Fibroblast of upper back skin (primary cell): ENCODE measurements at places on chromosomes 7 and 10.
A peak's percentile ranks its signal among the peaks of the same experiment; 100 is the strongest.

GRCh38 chr10:96656839-96657238, 63.5 kb downstream of the PIK3AP1 start:
- DNase-seq, result no peak

- DNase-seq, result peak; percentile 82
Measured at GRCh38 chr7:24378871-24379616, 95.1 kb downstream of the NPY start.

- DNase-seq, result no peak
Measured at GRCh38 chr7:29490094-29490607, 73.5 kb upstream of the PRR15 start.

GRCh38 chr7:101922631-101923601, 105.5 kb downstream of the CUX1 start:
- DNase-seq, result peak; percentile 43

DNA sequence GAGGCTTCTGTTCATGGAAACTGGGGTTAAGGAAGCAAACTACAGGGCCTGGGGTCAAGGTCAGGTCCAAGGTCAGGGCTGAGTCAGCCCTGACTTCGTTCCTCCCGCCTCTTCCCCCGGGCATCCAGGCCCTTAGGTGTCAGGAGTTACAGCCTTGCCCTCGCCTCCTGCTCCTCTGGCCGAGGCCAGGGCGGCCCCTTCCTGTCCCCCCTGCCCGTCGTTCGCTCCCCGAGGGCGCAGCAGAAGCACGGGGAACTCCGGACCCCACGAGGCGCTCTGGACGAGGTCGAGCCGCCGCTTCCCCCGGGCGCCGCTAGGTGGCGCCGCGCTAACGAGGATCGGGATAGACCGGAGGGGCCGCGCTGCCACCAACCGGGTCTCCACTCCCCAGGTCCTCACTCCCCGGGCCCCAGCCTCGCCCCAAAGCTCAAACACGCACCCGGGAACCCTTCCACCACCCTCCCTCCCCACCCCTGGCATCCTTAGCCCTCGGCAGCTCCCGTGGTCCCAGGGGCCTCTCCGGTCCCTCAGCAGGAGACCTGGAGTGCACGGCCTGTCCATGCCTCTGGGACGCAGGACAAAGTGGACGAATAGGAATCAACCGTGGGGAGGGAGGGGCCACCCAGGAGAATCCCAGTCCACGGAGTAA, 59.2 kb upstream of the MYL10 start:
- DNase-seq, result peak; percentile 53

DNA sequence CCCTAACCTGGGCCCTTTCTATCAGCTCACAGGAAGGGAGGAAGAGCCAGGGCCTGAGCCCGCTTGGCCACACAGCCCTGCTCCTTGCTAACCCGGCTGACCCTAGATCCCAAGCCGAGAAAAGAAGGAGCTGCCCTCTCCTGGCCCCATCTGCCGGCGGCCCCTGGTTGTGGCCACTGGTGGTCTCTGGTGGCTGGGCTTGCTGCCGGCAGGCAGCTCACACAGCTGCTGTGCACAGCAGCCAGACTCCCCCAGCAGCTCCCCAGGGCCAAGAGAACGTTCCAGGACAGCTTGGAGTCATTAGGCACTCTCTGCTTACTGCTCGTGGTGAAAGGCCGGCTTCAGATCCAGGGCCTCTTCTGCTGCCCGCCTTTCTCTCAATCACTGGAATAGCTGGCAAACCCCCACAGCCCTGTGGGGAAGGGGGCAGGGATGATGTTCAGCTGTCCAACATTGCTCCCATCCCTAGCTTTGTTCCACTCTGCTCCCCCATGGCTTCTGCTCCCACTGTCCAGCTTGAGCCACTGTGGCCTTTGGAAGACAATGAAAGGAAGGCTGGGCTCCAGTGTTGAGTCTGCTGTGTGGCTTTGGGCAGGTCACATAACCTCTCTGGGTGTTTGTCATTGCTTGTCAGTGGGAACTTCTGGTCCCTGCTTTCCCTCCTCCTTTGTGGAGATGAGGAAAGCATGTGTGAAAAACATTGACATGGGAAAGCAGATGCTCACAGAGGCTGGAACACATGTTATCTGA, 35.4 kb upstream of the COL13A1 start:
- peak; percentile 81 for DNase-seq

DNA sequence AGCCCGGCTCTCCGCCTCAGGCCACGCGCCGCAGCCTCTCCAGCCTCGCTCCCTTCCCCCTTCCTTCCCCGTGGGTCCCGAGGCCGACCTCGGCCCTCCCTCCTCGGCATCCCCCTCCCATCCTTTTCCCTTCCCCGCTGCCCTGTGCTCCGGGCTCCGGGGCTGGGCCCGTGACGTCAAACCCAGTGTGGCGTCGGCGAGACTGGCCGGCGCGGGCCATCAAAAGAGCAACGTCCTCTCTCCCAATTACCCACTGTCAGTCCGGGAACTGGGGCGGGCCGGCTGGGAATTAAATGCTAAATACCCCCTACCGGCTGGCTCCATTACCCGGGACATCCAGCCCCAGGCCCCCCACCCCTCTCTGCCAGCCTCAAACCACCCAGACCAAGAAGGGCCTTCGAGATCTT, 2.6 kb upstream of the GATA3 start:
- no peak for DNase-seq

GRCh38 chr7:122212754-122213153, 68.7 kb upstream of the AASS start:
- peak; percentile 2 for DNase-seq

DNA sequence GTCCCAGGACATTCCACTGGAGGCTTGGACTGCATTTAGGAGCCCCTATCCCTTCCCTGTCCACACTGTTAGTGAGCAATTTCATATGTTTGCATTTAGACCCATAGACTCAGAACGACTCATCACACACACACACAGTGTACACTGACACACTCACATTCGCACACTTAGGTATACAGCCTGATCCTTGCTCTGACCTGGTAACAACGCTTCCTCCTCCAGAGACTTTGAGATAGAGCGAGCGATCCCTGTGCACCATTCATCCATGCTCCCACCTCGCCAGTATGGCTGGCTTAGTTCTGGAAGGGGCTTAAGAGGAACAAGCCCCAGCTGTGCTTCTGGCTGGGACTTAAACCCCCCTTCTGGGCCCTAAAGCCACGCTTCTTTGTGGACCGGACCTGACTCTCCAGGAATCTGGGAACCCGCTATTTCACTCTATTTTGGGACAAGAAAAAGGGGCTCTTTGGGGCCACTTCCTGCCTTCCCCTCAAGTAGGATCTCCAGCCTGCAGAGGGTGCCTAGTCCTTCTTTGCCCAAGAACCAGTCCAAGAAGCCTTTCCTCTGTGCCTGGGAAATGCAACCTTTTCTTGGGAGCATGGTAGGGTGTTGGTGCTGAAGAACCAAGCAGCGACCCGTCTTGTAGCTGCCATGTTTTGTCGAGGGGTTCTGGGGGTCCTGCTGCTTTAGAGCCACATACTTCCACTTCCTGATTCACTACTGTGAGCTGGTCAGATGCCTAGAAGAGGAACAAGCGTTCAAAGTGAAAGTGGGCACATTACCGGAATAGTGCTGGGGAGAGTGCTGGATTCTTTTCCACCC, 1.1 kb upstream of the HOXA13 start:
- DNase-seq, result no peak

DNA sequence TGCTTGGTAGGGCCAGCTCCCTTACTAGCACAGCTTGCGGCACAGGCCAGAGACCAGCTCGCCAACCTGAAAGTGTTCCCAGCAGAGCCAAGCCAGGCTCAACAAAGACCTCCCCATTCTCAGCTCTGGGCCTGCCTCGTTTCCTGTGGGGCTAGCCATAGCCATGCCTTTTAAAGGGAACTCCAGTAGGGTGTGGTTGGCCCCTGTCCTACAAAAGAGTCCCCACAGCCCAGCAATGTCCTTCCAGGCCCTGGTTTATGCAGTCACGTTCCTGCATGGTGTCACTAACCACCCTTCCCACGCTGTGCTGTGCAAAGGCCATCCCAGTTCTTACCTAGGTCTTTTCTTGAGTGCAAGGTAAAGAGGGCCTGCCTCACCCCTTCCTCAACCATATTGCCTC, 87.8 kb upstream of the LRRC4 start:
- no peak for DNase-seq

- DNase-seq, result no peak
Measured at GRCh38 chr7:50330254-50330653, 25.7 kb downstream of the IKZF1 start.
